ENCODE measurements at places on chromosomes 1 and 21.

GRCh38 chr1:173405281-173405680 lies 71.9 kb upstream of the PRDX6 start:
- DNase-seq: no peak

- no peak for DNase-seq
These were observed 7.9 kb upstream of the NLRP3 start for GRCh38 chr1:247408100-247408499.

GRCh38 chr1:92916899-92917298 lies 44.4 kb downstream of the DIPK1A start:
- no peak for DNase-seq

DNA sequence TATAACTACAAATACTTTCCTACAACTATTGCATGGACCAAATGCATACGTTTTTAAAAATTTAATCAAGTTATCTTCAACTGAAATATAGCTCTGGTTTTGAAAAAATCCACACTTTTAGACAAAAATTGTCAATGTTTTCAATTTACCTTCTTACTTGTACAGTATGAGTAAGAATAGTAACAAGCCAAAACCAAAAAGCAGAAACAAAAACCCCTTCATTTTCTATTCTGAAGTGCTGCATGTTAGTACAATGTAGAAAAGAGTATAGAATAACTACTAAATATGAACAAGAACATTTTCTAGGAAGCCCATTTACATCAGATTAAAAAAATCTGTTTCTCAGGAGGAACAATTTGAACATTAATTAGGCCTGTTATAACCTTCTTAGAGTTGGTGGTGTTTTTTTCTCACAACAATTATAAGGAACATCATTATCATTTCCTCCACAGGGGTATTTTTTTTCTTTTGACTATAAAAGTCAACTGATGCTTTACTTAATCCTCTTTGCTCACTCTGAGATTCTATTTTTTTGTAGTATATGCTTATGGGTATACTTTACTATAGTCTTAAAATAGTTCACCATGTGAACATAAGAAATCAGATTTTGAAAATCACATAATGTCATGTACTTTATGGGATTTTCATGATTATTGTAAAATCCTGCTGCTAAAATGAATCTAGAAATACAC lies 475.4 kb downstream of the PTBP2 start:
- DNase-seq: no peak

DNA sequence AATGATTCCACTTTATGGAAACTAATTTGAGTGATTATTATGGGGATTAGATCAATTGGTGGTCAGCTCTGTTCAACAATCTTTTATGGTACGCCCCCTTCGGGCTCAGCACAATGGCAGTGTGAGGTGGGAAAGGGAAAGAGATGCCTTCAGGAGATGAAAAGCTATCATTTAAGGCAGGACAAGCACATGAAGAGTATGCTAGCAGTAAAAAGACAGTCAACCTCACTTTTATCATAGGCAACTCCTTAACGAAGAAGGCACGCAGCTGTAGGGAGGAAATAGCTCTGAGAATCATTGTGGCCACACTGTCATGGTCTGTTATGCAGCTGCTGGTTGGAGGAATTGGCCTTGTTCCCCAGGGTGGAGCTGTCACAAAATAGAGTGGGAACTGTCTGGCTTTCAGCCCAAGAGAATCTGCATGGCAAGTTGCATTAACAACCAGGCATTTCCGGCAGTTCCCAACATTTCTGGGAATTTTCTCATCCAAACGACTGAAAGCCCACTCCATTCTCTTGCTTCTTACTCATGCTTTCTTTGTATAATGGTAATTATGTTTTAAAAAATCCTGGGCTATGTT lies 54.4 kb upstream of the BCL10 start:
- no peak for DNase-seq

GRCh38 chr1:45443580-45444446 lies 47.1 kb downstream of the TESK2 start:
- DNase-seq: no peak

DNA sequence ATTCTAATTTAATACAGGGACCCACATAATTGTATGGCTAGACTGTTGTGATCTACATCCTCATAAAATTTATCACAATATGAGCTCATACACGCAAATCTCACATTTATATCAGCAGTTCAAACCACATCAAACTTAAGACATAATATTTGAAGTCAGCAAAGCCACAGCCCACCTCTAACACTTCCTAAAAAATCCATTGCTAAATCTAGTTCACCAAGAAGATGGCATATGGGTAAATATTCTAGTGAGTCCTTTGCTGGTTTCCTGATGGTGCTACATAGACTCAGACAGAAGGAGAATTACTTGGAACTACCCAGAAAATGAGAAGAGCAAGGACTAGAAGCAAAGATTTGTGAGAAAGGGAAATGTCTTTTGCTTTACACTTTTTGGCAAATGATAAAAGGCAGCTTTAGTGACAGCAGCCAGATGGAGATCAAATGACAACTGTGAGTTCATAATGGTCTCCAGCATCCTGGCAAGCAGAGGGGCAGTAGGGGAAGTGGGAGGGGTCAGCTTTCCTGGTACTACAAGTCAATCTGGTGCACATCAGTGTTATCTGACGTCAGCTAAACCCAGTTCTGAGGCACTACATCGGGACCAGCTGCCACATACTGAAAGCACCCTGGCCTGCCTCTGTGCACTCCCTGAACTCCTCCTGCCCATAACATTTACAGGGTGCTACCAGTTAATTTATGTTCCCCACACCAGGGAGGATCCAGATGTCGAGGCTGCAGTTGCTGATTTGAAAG lies 10.6 kb upstream of the GADD45A start:
- DNase-seq: no peak

DNA sequence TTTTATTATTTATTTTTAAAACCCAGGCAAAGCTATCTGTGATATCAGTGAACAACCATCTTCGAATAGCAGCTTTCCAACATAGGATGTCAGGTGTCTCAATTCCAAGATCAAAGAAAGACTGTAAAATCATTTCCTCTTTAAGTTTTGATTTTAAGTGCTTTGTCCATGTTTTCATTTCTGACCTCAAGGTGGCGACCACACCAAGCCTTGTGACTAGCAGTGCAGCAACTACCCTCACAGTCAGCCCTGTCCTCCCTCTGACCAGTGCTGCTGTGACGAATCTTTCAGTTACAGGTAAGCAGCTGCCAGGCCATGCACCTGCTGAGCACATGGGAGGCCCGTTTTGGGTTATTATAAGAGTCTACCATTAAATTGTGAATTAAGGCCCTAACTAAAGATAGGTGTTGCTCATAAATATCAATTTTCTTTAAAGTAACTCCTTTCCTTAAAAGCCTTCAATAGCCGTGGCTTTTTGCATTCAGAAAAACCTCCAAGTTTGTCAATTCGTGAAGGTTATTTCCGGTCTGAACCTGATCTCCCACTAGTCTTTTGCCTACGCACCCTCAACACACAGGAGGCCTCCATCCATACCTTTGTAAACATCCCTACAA lies 117.0 kb downstream of the CD247 start:
- DNase-seq: no peak

GRCh38 chr1:204089044-204089751 lies 16.3 kb downstream of the SOX13 start:
- no peak for DNase-seq

GRCh38 chr1:3053366-3053980 lies 15.5 kb upstream of the PRDM16 start:
- DNase-seq: no peak

DNA sequence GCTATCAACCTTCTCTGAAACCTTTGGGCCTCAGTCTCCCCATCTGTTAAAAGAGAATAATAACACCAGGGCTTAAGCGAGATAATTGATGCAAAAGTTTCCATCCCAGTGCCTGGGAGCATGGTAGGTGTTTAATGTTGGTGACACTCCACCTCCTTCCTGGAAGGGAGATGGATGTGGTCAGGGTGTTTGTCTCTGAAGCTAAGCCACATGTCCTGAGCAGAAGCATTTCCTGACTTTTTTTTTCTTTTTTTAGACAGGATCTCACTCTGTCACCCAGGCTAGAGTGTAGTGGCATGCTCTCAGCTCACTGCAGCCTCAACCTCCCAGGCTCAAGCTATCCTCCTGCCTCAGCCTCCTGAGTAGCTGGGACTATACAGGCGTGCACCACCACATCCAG lies 72.6 kb upstream of the HMGB4 start:
- no peak for DNase-seq

- DNase-seq: no peak
These were observed 7.3 kb upstream of the SERINC2 start for GRCh38 chr1:31405578-31406245.

DNA sequence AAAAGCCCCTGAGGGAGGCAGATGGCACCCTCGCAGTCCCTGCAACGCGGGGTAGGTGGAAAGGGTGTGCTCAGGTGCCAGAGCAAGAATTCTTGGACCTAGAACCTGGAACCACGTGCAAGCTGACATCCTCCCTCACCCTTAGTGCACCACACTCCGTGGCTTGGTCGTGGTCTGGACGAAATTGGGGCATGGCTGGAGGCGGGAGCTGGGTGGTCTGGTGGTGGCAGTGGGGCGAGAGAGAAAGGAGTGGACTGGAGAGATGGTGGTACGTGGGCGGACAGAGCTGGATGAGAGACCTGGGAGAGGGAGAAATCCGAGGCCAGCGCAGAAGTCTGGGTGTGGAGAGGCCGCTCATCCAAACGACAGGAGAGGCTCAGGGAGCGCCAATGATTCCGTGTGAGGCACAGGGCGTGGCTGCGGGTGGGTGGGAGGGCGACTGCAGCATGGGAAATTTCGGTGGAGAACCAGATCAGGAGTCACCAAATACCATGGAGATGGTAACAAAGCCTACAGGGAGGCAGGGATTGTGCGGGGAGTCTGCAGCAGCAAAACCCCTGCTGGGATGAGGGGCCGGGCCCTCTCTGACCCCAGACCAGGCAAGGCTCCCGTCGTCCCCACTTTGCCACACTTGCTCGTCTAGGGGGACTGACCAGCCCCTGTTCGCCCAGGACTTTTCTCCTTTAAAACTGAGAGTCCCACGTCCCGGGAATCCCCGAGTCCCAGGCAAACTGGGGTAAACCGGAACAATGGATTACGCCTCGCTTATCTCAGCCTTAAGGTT lies 31.9 kb downstream of the CDCP2 start:
- no peak for DNase-seq

- DNase-seq: no peak
These were observed 116.7 kb downstream of the LACTBL1 start for GRCh38 chr1:22855668-22856606.

GRCh38 chr1:52693843-52694242 lies 4.3 kb downstream of the COA7 start:
- DNase-seq: no peak

GRCh38 chr1:30386156-30386926 lies 337.0 kb downstream of the MATN1 start:
- no peak for DNase-seq

DNA sequence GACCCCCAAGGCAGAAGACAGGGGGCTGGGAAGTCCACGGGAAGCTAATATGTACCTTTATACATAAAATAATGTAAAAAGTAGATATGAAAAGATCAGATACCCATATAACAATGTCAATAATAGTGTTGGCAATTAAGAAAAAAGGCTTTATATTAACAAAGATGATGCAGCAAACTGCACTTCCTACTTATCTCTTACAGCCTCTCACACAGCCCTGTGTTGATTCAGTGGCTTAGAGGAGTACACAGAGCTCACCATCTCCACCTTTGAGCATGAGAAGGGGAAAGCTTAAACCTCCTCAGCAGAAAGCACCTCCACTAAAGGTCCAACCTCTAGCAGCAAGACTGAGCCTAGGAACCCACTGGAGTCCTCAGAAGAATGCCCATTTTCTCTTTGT lies 7.2 kb upstream of the VSIG8 start:
- DNase-seq: no peak

GRCh38 chr1:78070210-78070609 lies 24.4 kb downstream of the GIPC2 start:
- DNase-seq: no peak

GRCh38 chr1:27071049-27071416 lies 58.4 kb upstream of the TENT5B start:
- no peak for DNase-seq

DNA sequence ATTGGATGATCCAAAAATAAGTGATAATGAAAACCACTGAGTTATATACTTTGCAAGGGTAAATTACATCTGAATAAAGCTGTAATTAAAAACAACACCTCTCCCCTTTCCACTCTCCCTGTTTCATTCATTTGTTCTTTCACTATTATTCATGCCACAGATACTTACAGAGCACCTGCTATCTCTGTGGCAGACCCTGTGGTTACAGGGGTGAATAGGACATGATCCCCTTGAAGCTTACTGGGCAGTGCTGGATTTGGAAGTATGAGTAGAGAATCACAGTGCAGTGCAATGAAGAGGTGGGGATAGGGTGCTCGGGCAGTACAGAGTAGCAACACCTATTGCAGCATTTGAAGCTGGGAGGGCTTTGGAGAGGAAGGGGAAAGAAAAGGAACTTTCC lies 21.7 kb downstream of the ARV1 start:
- no peak for DNase-seq

- DNase-seq: peak; percentile 50
These were observed 10.8 kb upstream of the TIAM1 start for GRCh38 chr21:31354604-31355443.

GRCh38 chr1:175162955-175163354 lies 29.6 kb downstream of the KIAA0040 start:
- DNase-seq: no peak

- DNase-seq: no peak
These were observed 31.3 kb downstream of the NEK7 start for GRCh38 chr1:198187973-198188588.

GRCh38 chr1:187877220-187877619 lies 1048.5 kb downstream of the PLA2G4A start:
- DNase-seq: no peak

GRCh38 chr1:233085566-233085965 lies 135.2 kb downstream of the NTPCR start:
- no peak for DNase-seq

GRCh38 chr1:53121319-53122172 lies 20.9 kb downstream of the SLC1A7 start:
- no peak for DNase-seq

DNA sequence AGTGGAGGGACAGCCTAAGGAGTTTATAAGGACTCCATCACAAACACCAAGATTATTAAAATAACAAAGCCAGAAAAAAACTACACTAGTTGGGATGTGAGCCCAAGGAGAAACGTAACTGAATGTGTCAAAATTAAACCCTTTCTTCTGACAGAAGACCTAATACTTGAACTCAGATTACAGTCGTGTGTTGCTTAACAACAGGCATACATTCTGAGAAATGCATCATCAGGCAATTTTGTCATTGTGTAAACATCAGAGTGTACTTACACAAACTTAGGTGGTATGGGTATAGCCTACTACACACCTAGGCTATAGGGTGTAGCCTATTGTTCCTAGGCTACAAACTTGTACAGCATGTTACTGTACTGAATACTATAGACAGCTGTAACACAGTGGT lies 23.4 kb downstream of the DSTYK start:
- no peak for DNase-seq

DNA sequence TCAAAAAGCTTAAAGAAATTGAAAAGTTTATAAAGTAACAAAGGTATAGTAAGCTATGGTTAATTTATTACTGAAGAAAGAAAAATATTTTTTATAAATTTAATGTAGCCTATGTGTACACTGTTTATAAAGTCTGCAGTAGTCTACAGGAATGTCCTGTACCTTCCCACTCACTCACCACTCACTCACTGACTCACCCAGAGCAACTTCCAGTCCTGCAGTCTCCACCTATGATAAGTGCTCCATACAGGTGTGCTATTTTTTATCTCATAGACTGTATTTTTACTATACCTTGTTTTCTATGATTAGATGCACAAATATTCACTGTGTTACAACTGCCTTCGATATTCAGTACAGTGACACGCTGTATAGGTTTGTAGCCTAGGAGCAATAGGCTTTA lies 106.6 kb downstream of the NR5A2 start:
- DNase-seq: no peak

GRCh38 chr1:27705545-27705944 lies 20.2 kb upstream of the FAM76A start:
- no peak for DNase-seq

GRCh38 chr1:22259551-22260282 lies 116.8 kb upstream of the WNT4 start:
- no peak for DNase-seq

Data from activated CD4-positive, alpha-beta T cell treated with anti-CD3 and anti-CD28 coated beads, Interleukin-2, amount 50 U/mL, for 24 hours (primary cell).